Left forelimb (tissue), 1 donor: ENCODE measurements at places on chromosomes 3 and 15.

GRCh38 chr3:45683417-45684326, 5.5 kb upstream of the SACM1L start:
- no peak for DNase-seq

DNA sequence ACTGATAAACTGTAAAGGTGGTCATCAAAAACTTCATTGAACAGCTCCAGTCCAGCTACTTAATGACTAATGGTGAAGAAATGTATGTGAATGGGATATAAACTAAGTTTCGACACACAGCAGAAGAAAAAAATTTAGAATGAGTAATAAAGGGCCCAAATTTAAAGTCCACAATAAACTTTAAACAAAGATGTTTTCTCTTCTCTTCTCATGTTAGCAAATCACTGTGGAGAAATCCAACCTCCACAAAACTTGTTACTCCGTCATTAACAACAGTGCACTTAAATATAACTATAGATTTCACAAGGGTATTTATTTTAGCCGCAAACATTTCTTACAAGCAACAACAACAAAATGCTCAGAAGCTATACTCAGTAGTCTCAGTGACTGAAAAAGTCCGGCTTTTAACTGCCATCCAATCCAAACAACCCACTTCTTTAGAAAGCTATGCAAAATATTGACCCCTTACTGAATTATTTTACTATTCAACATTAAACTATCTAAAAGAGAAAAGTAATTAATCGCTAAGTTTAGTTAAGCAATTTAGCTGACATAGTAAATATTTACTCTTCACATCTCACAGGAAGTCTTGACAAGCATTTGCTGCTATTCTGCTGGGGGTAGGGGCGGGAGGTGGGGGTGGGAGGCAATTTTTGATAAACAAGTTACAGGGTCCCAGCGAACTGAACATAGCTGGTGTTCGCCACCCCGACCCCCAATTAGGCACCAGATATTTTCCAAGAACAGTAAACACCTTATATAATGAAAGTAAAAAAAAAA, 2.4 kb downstream of the IGF2BP2 start:
- no peak for DNase-seq

DNA sequence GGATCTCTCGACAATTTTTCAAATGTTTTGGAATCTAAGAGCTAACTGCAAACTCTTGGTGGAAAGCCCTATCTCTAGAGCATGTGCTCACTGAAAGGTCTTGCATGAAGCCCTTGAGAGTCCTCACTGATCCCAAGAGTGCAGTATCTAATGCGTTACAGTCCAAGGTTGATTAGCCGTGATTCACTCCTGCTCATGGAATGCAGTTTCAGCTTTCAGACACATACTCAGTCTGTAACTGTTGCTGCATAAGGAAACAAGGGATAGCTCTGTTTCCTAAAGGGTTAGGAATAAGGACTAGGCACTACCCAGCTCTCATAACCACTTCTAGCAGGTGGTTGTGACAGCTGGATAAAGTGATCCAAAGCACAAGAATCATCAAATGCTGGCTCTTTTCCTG, 687.4 kb upstream of the CFAP20DC start:
- no peak for DNase-seq

DNA sequence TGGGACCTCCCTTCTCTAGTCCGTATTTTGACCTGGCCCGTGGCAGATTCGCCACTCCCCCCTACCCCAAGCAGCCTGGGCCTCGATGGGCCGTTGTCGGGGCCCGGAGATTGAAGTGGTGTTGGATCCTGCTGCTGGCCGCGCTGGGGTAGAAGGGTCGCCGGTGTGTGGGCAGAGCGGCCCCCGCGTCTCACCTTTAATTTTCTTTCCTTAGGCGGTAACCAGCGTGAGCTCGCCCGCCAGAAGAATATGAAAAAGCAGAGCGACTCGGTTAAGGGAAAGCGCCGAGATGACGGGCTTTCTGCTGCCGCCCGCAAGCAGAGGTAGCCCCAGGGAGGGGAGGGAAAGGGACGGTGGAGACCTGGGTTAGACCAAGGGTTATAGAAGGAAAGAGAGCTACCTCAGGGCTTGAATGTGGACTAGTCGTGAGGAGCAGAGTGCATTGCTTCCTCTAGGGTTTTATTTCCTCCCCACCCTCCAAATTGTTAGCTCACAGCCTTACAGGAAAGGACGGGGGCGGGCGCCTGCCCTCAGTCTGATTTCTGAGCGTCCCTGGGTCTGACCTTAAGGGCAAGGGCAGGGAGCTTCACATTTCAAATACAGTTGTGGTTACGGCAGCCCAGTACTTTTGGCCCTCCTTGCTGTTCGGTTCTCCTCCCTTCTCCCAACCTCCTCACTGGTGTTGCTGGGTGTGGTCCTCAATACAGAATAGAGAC, 799 bp downstream of the SERF2 start:
- no peak for DNase-seq

- DNase-seq, result no peak
Measured at GRCh38 chr15:35120173-35120572, 35.1 kb upstream of the NANOGP8 start.

- DNase-seq, result peak; percentile 34
Measured at GRCh38 chr15:68412218-68412617, 19.7 kb downstream of the ITGA11 start.

- no peak for DNase-seq
Measured at GRCh38 chr3:184724699-184725098, 12.8 kb upstream of the MAGEF1 start.

DNA sequence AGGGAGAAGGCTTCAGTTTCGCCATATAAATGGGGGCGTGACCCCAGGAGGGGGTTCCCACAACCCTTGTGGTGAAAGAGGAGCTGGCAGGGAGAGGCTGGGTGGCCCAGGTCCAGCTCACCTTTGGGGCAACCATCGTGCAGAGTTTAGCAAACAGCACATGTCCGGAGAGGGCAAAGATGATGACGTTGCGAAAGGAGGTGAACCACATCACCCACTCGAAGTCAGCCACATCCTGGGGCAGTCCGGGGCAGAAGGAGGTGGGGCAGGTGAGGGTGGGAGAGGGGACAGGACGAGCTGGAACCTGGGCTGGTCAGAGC, 3.7 kb downstream of the HHATL start:
- DNase-seq, result no peak

DNA sequence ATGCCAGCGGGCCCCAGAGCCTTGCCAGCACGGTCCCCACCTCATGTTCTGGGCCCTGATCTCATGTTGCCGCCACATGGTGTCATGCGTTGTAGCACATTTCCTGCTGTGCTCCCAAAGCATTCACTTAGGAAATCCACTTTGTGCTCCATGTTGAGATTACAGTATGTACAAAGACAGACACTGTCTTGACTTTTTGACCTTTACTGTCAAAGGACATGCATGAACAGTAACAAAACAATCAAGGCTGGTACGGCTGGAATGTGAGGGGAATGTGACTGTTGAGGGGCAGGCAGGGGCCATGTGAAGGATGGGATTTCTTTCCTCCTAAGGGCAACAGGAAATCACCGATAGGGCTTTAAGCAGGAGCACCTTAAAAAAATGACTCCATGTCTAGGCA, 53.3 kb upstream of the RPL32 start:
- DNase-seq, result no peak

GRCh38 chr15:38195191-38195901, 57.3 kb upstream of the SPRED1 start:
- DNase-seq, result no peak

DNA sequence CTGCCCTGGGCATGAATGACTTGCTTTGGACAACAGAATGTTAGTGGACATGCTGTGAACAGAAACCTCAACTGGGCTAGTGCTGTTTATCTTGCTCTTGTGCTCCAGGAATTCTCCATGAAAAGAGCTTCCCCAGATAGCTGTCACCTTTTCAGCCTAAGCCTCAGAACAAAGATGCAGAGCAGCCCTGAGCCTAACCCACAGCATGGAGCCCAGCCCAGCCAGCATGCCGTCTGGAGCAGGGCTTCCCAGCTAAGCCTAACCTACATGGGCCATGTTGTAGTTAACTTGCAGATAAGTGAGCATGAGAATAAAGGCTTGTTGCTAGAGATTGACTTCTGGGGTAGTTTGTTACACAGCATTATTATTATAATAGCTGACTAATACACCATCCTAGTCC, 48.9 kb downstream of the SCN5A start:
- DNase-seq, result no peak

GRCh38 chr3:142977399-142977728, 13.9 kb upstream of the PAQR9 start:
- DNase-seq, result no peak

DNA sequence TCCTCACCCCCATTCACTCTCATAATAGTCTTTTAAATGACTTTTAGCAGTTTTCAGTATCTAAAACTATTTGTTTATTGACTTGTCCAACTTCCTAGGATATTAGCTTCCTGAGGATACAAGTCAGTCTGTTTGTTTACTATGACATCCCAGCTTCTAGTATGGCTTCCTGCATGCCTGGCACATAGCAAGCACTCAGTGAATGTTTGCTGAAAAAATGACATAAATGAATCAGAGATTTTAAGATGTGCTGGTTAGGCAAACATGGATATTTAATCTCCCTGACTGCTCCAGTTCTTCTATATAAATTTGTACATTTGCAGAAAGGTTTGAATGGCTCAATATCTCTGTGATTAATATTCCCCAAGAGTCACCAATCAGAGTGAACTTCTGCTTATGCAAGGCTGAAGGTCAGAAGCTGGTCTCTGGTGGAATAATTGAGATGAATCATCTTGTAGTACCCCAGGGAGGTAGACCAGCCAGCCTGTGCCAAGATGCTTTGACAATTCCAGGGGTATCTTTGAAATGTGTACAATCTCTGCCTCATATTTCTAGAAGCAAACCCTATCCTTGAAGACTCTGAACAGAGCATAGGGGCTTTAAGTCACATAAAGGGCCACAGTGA, 219.0 kb upstream of the LMCD1 start:
- DNase-seq, result no peak

DNA sequence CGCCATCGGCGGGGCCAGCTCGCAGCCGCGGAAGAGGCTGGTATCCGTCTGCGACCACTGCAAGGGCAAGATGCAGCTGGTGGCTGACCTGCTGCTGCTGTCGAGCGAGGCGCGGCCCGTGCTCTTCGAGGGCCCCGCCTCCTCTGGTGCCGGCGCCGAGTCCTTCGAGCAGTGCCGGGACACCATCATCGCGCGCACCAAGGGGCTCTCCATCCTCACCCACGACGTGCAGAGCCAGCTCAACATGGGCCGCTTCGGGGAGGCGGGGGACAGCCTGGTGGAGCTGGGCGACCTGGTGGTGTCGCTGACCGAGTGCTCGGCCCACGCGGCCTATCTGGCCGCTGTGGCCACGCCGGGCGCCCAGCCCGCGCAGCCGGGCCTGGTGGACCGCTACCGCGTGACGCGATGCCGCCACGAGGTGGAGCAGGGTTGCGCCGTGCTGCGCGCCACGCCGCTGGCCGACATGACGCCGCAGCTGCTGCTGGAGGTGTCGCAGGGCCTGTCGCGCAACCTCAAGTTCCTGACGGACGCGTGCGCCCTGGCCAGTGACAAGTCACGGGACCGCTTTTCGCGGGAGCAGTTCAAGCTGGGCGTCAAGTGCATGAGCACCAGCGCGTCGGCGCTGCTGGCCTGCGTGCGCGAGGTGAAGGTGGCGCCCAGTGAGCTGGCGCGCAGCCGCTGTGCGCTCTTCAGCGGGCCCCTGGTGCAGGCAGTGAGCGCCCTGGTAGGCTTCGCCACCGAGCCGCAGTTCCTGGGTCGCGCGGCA, 1.8 kb downstream of the TLNRD1 start:
- DNase-seq, result no peak

GRCh38 chr3:23822559-23822958, 16.8 kb downstream of the UBE2E1 start:
- no peak for DNase-seq

- DNase-seq, result no peak
Measured at GRCh38 chr3:173983343-173983742, 585.8 kb downstream of the NLGN1 start.

DNA sequence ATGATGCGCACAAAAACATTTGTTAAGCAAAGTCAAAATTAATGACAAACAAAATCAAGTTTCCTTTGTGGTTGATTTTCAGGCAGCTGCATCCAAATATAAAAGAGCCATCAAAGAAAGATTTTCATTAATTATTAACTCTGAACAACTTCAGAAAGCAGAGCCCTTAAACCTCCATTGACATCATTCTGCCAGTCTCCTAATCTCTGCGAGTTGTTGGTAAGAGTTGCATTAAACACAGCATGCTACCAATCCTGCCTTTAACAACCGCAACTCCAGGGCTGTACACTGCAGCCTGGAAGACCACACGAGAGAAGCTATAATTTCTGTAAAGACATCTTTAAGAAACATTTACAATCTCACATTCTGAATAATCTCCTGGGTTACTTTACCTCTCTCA, 204.6 kb downstream of the NR2F2 start:
- no peak for DNase-seq

DNA sequence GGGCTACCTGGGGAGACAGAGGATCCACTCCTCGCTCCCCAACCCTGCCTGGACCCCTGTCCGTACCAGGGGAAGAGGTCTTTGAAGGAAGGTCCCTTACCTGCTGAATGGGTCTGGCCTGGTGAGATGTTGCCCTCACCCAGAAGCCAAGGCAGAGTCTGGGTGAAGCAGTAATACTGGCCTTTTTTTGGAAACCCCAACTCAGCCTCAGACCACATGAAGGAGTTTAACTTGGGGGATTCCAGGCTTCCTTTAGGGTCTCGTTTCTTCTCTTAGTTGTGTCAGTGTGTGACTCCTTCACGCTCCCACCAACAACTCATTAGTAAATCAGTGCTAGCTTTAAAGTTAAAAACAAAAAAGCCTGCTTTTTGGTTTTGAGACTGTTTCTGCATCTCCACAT, 45.6 kb downstream of the RTP1 start:
- DNase-seq, result no peak

GRCh38 chr15:35618260-35619188, 72.6 kb upstream of the DPH6 start:
- no peak for DNase-seq

GRCh38 chr15:31333119-31333518, 6.5 kb downstream of the KLF13 start:
- no peak for DNase-seq

GRCh38 chr3:51879937-51880336, 4.5 kb upstream of the IQCF5 start:
- DNase-seq, result no peak

GRCh38 chr3:172317984-172318383, 130.3 kb downstream of the GHSR start:
- peak; percentile 76 for DNase-seq
